ENCODE measurements at places on chromosomes 12 and 14. TPM values are rescaled to one million over a fixed set of nuclear protein-coding genes. Genes with fewer than 3 reads are reported as not detected.
A peak's percentile ranks its signal among the peaks of the same experiment; 100 is the strongest.

DTX3 gene
- 7.0 TPM for total RNA-seq

RPS29 gene
- 10,395 TPM for total RNA-seq

ALDH2 gene
- total RNA-seq: 70.9 TPM

TSPAN19 gene
- total RNA-seq: not detected

CCDC184 gene
- 0.38 TPM for total RNA-seq

RASSF9 gene
- total RNA-seq: 0.49 TPM

TSPAN11 gene
- 0.16 TPM for total RNA-seq

TPH2 gene
- not detected for total RNA-seq

NRL gene
- 4.5 TPM for total RNA-seq

DNA sequence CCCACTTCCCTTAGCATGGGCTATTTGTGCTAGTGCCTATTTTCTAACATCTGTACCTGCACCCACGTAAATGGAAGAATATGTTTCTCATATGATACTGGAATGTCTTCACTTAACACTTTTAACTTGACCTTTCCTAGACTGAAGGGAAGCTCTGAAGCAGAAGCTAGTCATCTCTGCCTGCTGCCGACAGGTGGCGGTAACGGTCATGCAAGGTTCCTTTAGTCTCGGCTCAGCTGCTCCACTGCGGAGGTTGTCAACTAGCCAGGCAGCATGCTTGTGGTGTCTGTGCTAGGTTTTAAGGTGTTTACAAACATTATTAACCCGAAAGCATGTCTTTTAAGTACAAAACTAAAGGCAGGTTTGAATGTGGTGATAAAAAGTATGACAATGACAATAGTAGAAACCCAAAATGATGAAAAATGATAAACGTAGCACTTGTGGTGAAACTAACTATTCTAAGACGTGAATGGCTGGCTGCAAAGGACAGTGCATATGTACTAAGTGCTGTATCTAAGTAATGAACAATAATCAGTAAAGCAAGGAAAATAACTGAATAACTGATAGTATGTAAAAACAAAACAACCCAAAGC, 117.2 kb downstream of the GRIN2B start:
- no peak for DNase-seq

- no peak for DNase-seq
Observed at GRCh38 chr14:51513281-51513680, 138.4 kb upstream of the FRMD6 start.

- DNase-seq: peak; percentile 84
Observed at GRCh38 chr12:2877047-2877952, at the start of the genes FOXM1 and RHNO1. FOXM1 (minus strand) TSS chr12:2877174; CDS start chr12:2874478, 2,696 bp downstream. RHNO1 (plus strand) TSS chr12:2877223; CDS start chr12:2885367, 8,144 bp downstream.

- no peak for DNase-seq
Observed at GRCh38 chr12:65339161-65339560, 60.7 kb downstream of the MSRB3 start.

DNA sequence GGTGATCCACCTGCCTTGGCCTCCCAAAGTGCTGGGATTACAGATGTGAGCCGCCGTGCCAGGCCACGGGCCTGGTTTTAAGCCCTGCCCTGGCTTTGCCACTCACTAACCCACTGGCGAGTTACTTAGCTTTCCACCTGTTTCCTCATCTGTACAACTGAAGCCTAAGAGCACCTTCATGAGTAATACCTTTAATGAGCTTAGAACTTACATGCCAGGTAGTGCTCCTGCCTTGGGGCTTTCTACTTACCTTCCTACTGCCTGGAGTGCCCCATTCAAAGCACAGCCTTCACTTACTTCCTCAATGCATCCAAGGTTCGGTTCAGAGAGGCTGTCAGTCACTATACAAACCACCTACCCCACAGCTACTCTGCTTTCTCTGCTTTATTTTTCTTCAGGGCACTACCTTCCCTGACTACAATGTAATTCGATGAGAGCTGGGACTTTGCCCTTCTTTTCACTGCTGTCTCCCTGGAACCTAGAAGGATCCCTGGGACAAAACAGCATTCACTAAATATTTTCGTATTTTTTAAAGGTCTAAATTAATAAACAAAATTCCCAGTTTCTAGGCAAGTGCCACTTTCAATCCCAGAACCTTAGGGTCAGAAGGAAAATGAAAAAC, 13.8 kb downstream of the ZCCHC8 start:
- no peak for DNase-seq

DNA sequence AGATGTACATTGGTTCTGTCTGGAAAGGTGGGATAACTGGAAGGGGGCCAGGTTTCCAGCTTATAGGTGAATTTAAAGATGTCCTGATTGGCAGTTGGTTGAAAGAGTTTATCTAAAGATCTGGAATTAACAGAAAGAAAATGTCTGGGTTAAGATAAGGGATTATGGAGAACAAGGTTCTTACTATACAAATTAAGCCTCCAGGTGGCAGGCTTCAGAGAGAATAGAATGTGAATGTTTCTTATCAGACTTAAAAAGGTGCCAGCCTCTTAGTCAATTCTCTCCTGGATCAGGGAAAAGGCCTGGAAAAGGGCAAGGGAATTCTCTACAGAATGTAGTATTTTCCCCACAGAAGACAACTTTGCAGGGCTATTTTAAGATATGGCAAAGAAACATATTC, 53.1 kb downstream of the CNTN1 start:
- no peak for DNase-seq

DNA sequence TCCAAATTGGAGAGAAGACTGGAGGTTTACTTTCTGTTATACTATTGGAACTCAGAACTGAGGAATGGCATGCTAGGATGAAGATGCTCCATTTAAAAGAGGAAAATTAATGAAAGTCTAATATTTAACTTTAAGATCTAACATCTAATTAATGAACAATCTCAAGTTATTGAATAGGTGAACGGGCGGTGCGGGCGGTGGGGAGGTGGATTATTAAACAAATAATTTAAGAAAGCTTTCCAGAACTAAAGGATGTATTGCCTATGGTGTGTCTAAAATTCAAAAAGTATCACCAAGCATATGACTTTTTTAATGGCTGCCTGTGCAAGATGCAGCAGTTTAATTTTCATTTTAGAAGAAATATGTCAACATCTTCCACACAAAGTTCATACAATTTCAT, 1747.1 kb upstream of the SEL1L start:
- no peak for DNase-seq

DNA sequence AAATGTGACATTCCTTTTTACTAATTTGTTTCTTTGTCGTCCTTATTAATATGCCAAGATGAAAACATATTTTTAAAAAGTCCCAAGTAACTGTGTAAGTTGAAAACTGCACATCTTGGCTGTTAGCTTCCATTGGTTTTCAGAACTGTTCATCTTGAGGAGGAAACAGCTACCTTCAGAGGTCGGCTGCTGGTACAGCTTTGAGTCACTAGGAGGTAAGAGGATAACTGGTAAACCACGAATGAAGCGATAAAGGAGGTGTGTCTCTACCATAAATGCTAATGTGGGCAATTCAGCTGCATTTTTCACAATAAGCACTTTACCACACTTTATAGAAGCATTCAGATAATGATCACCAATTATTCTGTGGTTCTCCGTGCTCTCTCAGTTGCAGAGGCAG, 137.5 kb upstream of the KRAS start:
- DNase-seq: no peak

GRCh38 chr12:106311139-106311538, 8.6 kb downstream of the TCP11L2 start:
- no peak for DNase-seq

DNA sequence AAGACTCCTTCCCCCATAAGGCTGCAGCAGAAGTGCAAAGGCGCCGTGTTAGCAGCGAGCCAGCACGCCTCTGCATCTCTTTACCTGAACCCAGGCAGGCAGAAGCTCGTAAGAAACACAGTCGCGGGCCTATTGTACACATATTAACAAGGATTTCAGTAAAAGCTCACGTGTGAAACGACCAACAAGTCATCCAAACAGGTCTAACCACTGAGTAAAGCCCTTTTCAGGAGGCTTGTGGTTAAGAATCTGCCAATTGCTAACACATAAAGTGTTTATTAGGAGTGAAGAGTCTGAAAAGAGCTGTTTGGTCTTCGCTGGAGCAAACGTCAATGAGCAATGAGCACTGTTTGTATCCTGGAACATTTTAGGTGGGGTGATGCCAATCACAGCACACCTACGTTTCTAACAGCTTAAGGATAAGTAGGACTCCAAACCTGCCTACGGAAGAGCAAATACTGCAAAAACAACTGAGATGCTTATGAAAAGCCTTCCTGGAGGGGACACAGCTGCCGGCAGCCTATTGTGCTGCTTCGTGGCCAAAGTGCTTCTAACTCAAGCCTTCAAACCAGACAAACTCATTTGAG, 43.1 kb downstream of the PRKAB1 start:
- no peak for DNase-seq

DNA sequence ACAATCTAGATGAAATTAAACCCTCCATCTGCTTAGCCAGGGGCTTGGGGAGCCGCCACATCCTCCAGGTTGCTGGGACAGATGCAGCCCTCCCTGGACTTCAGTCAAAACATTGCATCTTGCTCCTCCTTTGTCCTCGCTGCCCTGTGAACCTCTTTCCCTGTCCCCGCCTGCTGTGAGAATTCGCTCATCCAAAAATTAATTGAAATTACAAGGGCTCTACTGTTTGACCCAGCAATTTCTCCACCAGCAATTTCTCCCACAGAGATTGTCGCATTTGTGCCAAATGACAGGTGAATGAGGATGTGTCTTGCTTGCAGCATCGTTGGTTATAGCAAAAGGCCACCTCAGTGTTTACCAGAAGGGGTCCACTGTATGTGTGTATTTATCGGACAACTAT, 5.0 kb upstream of the POP5 start:
- DNase-seq: no peak

DNA sequence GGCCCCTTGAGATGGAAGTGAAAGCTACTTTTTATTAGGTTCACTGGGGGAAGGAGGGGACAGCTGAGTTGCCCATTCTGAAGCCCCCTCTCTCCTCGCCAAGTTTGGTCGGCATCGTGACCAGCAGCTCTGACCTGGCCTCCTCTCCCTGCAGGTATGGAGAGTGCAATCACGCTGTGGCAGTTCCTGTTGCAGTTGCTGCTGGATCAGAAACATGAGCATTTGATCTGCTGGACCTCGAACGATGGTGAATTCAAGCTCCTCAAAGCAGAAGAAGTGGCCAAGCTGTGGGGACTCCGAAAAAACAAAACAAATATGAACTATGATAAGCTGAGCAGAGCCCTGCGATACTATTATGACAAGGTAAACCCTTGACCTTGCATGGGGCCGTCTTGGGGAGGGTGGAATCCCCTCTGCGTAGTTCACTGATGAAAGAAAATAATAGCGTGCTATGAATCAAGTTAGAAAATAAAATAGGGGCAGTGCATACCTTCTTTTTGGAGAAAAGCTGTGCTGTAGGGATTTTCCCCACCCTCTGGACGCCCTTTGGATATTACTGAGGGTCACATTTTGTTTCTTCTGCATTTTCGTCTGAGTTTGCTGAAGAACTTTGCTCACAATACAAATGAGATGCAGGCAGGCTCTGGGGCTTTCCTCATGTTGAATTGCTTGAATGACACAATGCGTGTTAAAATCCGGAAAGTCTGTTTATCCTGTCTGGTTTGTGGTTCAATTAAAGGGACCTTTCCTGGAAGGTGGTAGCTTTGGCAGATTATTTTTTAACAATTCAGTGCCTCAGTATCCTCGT, 29.4 kb downstream of the ELK3 start:
- DNase-seq: no peak

DNA sequence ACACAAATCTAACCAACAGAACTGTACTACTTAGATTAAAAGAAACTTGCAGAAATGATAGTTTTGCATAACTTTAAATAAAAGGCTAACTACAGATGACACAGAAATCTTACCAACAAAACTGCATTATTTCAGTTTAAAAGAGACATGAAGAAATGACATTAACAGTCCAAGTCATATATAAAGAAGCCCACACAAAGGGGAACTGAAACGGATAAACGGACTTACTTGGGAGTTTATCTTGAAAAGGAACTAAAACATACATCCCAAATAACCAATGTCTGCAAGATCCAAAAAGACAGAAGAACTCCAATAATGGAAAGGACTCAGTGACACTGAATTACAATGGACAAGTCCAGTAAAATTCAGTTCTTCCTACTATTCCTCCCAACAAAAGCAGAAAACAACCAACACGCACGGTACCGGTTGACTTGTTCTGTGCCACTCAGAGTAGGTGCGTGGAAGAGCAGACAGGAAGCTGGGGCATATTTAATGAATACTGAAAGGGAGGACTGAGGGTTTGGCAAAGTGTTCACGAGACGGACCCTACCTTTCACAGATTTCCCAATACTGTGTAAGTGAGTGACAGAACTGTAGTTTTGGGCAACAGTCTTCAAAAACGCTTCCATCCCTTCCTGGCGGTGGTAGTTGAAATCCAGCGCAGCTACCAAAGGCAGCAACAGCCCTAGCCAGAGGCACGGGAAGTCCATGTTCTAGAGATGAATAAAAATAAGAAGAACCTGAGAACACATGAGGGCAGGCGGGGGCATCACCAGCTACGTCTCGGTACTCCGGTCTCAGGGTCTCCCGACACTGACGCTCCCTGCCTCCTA, 627 bp downstream of the CPM start:
- no peak for DNase-seq

DNA sequence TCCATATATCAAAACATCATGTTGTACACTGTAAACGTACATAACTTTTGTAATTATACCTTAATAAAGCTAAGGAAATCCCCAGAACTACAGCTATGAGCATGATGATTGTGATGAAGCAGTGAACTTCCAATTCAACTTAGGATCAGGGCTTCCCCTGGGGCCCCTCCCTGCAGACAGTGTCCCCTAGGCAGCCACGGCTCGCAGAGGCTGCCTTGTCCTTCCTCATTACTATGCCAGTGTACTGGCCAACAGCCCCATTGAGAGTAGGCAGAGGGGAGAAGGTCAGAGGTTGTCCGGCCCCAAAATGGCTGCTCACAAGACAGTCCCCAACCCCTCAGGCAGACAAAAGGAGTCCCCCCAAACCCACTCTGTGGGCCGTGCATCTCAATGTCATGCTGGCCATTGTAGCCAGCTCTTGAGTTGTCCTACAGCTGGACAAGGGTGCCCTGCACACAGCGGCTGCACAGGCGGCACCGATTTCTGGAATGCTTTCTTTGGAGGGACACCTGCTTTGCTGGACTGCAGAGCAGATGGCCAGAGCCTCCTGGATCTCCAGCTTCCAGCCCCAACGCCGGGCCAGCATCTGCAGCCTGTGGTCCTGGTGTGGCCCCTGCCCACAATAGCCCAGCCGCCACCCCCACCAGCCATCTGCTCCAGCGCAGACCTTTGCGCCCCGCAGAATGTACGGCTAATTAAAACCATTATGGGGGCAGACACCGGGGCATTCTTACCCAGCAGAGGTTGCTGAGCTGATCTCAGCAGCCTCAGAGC, 46.1 kb downstream of the NIN start:
- DNase-seq: no peak

DNA sequence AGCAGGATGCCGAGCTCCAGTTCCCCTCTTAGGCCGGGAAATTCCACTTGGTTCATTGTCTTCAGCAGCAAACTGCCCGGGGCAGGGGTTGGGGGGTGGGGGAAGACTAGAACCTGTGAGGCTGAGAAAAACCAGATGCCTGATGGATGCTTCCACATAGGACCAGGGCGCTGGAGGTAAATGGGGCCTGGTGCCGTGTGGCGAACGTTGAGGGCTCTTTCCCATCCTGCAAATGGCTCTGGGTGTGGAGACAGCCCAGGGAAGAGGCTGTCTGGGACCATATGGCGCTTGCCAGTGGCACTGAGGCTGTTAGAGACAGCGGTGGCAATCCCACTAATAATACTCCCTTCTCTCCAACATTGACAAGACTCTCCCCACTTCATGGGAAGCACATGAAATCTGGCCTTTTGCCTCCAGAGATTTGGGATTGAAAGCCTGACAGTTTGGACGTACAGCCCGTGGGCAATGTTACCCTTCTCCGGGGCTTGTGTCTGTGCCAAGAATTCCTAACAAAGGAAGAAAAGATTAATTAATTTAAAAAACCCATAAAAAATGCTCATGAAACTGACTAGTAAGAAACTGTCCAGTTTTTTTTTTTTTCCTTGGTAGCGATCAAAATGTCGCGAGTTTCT, 44.5 kb downstream of the MAP1LC3B2 start:
- DNase-seq: no peak

Measured in gastrocnemius medialis (tissue), 4 donors.